Kidney tubule cell (primary cell): ENCODE measurements at places on chromosomes 5 and 9.

GRCh38 chr5:149409268-149409948, 30.3 kb upstream of the IL17B start:
- DNase-seq = no peak

DNA sequence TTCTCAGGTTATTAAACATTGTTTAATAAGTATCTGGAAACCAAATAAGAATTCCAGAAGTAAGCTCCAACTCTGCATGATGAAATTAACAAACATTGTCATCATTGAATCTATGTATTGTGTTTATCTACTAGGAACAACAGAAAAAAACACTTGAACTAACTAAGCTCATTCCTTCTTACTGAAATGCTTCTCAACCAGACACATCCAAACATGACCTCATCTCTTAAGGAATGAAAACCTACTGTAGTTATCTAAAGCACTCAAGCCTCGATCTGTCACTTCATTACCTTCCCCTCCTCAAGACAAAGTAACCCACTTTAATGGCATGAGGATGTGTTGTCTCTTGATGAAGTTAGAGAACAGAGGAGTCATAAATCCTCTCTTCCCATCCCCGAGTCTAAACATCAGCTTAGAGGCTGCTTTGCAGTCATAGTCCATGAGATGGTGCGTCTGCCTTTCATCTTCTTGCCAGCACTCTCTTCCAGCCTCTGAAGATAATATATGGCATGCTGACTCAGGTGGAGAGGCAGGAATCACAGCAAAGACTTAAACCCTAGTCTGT, 86.5 kb downstream of the CEMIP2 start:
- peak; percentile 78 for DNase-seq

GRCh38 chr5:36667824-36668223, 61.4 kb downstream of the SLC1A3 start:
- DNase-seq = no peak

DNA sequence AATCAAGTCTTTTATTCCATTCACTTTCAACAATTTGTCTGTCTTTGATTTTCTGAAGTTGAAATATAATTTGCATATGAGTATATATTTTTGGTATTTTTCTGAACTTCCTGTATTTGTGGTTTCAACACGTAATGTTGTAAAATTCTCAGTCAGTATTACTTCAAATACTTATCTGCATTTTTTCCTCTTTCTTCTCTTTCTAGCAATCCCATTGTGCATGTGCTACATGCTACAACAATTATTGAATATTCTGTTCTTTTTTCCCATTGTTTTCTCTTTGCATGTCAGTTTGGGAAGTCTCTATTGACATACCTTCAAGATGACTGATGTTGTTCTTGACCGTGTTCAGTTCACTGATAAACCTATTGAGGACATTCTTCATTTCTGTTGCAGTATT, 5.6 kb upstream of the ANKRD18A start:
- DNase-seq = no peak

GRCh38 chr9:70404261-70404660, 10.2 kb downstream of the KLF9 start:
- no peak for DNase-seq

DNA sequence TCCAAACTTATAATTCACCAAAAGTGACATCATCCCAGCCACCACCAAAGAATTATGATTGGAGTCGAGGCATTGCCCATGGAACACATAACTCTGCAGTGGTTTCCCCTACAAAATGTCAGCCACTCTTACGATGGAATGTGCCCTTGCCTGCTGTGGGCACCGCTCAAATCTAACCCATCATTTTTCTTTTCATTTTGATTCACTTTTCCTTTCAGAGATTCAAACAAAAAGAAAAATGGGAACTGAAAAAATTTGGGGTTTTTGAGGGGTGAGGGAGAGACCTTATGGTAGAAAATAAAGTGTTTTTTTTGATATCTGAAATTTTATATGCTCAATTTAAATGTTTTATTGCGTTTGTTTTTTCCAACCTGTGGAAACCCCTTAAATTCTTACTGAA, 28.1 kb downstream of the SMARCA2 start:
- peak; percentile 25 for DNase-seq

DNA sequence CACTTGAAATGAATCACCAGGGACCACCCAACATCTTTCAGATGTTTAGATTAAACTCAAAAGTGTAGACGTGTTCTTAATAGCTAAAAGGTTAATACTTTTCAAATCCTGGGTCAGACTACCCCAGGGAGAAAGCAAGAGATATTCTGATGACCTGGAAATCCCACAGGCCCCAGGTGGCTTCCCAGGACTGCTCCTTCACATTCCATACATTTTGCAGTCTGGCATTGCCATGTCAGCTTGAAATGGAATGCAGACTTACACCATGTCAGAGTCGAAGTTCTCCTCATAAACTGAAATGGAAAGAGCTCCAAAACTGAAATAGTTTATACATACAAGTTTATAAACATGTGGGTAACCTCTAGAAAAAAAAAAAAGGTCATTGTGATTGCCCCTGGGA, 61.5 kb downstream of the TMEM167A start:
- DNase-seq = peak; percentile 21

GRCh38 chr5:10831419-10831818, 70.4 kb upstream of the DAP start:
- DNase-seq = peak; percentile 10

GRCh38 chr9:92611621-92612285, 58.2 kb downstream of the IPPK start:
- DNase-seq = no peak

DNA sequence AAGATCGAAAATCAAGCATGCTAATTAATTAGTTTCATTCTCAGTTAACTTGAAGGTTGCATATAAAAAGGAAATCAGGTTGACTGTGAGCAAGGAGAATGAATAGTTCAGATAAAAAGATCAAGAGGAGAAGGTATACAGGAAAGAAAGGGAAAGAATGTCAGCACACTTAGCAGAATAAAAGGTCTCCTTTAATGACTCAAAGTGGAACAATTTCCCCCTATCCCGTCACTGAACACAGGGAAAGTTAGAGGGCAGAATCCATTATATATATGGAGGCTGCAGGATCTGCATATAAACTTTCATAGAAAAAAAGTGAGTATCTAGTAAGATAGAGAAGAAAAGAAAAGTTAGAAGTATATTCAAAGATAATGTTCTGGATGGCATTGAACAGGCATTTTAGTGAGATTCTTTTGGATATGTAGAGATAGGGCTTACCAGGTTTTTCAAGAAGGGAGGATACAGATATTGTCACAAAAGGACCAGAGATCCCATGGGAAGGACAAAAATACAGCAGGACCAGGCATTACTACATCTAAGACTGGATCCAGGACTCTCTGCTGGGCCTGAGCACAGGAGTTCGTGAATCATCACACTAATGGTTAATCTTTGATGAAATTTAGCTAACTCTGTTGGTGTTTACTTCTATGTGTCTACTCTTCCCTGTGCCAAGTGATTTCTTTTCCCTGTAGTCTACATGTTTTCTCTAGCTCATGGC, 988.2 kb upstream of the ARRDC3 start:
- peak; percentile 13 for DNase-seq

DNA sequence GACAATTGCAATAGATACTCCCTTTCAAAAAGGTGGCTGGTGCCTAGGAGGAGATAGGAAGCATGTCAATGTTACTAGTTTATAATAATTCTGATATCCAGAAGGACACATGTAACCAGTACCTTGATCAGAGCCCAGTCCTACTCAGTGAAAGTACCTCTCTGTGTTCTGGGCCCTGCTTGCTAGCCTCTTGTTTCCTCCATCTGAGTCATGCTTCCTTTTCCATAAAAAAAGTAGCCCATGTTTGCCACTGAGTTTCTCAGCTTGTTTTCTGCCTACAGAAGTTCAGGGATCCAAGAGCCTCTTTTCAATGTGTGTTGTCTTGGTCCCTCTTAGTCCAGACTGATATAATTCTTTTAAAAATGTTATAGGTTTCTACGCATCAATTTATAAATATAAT, 149.0 kb downstream of the SSBP2 start:
- DNase-seq = peak; percentile 39

DNA sequence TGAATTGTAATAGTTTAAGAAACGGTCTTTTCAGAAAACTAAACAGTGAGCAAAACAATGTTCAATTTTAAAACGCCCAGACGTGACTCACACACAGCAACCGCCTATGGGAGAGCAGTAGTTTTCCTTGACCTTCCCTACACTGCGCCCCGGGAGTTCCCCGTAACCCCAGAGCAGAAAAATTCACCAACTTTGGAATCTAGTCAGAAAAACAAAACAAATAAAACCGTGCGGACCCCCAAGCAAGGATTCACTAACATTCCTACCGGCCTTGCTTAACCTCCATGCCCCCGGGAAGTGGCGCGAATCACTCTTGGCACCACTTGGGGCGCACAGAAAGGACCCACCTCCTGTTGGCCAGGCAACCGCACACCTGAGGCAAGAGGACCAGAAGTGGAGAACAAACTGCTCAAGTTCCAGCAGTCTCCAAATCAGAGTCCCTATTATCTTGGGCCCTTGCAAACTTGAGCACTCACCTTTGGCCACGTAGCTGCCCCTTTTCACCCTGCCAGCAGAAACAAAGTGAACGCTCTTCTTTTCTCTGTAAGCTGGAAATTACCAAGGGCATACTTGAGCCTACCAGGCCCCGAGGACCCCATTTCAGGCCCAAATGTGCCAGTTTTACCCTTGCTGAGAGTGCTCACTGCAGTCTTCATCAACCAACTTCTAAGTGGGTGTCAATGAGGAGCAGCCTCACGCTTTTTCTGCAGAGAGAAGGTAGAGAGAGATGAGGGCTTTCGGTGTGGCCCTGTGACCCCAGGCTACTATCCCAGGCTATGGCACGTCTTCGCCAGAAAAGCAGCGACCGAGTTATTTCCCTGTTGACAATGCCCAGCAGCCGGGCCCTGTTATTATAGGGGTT, 189.7 kb downstream of the MEF2C start:
- no peak for DNase-seq

DNA sequence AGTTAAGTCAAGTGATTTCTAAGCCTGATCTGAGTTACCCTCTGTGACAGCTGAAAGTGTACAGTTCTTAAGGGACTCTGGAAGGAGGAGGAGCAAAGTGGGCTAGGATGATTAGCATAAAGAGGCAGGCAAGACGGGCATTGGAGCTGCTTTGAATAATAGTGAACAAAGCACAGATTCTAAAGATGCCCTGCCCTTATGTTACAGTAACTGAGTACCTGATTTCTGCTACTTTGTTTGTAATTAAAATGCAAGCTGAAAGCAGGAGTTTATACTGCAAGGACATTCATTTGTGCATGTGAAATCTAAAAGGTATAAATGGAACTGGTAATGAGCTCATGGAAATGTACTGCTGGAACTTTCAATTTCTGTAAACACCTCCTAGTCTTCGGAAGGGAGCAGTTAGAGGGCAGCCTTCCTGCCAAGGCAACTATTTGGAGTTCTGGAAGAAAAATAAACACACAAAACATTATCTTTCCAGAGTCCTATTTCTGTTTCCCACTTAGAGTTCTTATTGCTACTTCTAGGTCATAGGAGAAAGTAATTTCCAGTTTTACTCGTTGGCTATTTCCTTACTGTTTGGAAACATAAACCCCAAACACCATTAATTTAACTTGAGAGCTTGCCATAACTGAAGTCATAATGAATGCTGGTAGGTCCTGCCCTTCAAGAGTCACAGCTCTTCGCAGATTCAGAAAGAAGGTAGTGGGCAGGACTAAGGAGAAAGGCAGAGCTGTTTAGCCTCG, at the start of gene RANBP3L:
Gene RANBP3L, minus strand, starts transcription at position 45 of the 746 bp plus-strand sequence. CDS start 486 bp downstream, outside the sequence.
- DNase-seq = no peak

DNA sequence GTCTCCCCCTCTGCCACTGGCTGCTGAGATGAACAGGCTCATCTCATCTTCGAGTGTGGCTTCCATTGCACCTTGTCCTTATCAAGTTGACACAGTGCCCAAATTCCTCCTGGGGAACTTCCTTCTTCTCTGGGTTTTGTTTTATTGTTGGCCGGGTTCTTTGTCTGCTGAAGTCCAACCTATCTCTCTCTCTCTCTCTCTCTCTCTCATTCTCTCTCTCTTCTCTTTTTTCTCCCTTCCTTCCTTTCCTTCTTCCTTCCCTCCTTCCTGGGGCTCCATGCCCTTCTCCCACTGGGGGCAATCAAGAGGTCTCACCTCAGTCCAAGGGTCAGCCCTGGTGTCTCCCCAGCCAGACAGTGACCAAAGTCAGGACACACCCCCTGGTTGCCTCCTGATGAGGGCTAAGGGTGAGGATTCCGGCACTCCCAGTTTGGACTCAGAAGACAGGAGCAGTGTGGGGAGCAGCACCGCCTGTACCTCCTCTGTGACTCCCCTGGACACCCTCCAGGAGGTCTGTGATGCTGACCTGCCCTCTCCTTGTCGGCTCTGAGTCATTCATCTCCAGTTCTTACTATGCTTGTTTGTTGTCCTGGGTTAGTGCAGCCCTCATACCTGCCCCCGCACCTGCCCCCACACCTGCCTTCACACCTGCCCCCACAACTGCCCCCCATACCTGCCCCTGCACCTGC, 30.7 kb downstream of the KCNT1 start:
- DNase-seq = no peak

DNA sequence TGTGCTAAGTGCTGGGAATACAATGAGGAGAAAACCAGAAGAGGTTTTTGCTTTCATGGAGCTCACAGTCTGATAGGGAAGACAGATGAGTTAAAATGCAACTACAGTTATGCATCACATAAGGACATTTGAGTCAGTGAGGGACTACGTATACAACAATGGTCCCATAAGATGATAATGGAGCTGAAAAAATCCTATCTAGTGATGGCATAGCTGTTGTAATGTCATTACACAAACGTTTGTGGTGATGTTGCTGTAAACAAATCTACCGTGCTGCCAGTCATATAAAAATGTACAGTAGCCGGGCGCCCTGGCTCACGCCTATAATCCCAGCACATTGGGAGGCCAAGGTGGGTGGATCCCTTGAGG, 110.1 kb upstream of the RAD23B start:
- no peak for DNase-seq

DNA sequence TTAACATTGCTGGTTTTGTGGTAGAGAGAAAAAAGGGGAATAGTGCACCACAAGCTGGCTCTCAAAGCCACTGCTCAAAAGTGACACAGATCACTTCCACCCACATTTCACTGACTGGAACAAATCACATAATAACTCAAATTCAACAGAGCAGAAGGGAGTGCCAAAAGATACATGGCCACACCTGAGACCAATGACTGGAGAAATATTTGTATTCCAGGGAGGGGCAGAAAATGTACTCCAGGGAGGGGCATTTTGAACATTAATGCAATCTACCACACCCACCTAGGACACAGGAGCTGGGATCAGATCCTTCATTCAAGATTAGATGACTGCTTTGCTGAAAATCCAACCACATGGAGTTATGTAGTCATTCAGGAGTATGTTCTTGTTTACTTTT, 44.8 kb upstream of the ALDOB start:
- no peak for DNase-seq
